ENCODE measurements at places on chromosomes 5 and 9.
A peak's percentile ranks its signal among the peaks of the same experiment; 100 is the strongest.

DNA sequence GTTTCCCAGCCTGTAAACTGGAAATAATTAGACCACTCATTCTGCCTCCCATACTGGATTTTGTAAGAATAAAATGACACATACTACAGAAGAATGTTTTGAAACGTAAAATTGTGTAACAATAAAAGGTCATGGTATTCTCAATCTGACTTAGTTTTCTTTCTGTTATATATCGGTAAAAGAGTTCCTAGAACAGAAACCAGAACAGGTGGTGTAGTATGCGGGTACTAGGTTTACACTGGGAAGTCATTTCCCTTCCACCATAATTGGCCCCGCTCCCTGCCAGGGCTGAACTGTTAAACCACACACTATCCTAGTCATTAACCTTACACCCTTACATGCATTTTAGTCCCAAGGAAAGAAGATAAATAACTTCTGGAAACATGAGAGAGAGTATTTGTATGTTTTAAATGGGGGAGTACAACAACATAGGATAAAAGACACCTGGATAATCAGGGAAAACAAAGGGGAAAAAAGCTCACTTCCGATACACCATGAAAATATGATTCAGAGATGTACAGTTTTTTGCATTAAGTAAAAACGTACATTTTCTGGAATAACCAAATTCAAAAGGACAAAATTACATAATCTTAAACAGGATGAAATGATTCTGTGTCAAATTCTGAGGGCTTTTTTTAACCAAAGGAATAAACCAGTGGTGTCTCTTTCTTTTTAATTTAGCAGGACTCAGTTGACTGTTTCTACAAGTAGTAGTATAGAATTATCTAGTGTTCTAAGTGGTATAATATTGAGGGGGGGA, 199.7 kb downstream of the GLIS3 start:
- DNase-seq: no peak

- no peak for DNase-seq
Observed at GRCh38 chr5:159849437-159850083, 66.7 kb upstream of the ADRA1B start.

- no peak for DNase-seq
Observed at GRCh38 chr5:14405267-14405666, 176.3 kb upstream of the OTULINL start.

DNA sequence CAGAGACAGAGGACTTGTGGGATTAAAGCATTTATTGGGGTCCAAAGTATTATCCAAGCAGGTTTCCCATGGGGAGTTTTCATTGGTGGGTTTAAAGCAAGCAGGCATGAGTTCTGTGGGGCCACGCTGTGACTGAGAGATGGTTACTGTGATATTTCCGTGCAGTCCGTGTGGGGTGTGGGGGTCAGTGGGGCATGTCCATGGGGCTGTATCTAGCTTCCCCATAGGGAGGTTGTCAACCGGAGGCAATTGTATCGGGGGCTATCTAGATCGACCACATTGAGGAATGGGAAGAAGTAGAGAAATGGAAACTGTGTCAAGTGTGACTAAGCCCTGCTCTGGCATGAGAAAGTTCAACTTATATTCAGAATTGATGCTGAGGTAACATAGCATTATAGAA, 7.1 kb upstream of the RPS23 start:
- no peak for DNase-seq

DNA sequence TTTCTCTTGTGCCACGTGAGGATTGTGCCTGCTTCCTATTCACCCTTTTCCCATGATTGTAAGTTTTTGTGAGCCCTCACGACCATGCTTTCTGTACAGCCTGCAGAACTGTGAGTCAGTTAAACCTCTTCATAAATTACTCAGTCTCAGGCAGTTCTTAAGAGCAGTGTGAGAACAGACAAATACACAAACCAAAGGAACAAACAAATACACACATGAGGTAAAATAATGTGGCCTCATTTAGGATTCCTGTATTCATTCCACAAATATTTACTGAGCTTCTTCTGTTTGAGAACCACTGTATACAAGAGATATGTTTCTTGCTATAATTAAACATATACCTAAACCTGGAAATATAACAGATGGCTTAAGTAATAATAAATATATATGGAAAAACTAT, 760.3 kb downstream of the CDH9 start:
- DNase-seq: no peak

DNA sequence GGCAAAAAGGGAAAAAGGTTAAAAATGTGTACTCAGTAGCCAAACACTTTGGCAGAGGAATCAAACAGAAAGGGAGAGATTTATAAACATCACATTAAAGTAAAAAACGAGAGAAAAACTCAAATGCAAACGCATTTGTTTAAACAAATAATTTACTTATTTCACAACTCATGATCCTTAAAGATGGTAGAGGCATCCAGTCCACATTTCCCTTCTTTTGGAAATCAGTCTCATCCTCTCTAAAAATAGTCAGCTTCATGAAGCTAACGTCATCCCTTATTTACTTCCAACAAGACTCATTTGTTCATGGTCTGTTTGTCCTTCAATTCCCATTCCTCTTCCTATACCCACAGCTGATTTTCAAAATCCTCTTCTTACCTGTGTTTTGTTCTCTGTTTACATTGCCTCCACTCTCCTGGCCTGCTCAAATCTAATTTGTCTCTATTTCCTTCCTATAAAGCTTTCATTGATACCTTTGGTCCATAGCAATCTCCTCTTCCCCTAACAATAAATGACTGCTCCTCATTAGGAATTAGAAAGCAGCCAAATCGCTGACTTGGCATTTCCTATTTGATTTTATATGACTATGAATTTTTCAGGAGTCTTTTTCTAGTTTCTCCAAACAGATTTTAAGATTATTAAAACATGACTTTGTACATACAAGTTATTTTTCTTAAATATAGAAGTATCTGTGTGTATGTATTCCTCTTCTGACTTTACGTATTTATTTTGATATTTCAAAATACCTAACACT, 805.3 kb downstream of the TLE1 start:
- DNase-seq: no peak

GRCh38 chr9:92133949-92134604, 18.9 kb upstream of the SPTLC1 start:
- peak; percentile 50 for DNase-seq

GRCh38 chr5:111603446-111603827, 91.1 kb upstream of the STARD4 start:
- no peak for DNase-seq

DNA sequence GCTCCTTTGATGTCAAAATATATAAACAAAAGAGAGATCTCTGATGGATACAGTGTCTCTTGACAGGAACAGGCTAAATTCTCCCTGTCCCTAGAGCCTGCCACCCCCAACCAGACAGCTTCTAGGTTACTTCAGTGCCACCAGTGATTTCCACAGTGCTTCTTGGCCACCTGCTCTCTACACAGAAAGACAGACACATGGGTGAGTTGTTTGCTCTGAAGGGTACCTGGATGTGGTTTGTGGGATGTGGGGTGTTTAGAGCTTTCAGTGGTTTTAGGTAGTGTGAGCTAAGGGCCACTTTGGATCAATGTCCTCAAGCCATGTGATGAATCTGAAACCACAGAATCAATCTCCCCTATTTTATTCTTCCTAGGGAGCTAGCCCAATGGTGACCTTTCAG, 125.4 kb downstream of the ANKRD18B start:
- no peak for DNase-seq

- DNase-seq: no peak
Observed at GRCh38 chr9:127233550-127233949, 31.0 kb upstream of the GARNL3 start.

- DNase-seq: peak; percentile 58
Observed at GRCh38 chr5:157172403-157172802, 6.3 kb upstream of the GARIN3 start.

DNA sequence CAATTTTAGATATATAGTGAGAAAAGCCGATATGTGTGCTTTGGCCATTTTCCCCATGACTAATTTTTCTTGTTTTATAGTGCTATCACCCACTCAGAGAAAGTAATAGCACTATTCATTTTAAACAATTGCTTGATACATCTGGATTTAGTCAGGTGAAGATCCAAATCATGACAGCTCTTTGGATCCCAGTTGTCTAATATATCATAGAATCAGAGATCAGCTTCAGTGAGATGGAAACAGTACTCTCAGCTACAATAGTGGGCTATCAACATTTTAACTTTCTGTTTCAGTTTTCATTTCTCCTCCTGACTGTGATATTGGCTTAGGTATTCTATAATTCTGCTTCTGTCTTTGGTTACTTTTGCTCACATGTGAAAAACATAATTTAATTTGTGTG, 38.7 kb downstream of the VCAN start:
- no peak for DNase-seq

DNA sequence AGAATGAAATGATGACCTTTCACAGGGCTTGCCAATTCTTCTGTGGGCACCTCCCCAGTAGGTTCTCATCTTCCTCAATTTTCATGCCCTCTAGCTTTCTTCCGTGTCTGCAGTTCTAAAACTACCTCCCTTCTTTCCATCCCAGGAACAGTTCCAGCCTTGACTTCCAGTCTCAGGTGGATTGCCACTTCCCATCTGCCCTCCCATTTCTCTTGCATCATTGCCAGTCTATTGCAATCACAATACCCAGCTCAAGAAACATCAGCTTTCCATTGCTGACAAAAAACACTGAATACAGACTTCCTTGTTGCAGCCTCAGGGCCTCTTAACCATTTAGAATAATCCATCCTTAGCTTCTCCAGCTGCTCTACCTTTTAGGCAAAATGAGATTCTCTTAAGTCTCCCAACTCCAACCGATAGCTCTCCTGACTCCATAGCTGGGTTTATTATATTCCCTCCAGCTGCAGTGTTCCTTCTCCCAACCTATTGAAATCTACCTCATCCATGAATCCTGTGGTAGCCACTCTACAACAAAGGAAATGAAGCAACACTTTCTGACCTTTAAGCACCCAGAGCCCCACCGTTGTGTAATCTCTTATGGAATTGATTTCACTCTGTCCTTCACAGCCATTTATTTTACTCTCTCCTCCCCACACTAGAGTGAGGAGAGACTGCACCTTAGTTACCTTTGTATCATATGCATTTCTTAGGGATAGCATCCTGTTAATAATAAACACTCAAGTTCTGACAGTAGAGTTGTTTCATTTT, 75.6 kb upstream of the PCA3 start:
- DNase-seq: no peak

DNA sequence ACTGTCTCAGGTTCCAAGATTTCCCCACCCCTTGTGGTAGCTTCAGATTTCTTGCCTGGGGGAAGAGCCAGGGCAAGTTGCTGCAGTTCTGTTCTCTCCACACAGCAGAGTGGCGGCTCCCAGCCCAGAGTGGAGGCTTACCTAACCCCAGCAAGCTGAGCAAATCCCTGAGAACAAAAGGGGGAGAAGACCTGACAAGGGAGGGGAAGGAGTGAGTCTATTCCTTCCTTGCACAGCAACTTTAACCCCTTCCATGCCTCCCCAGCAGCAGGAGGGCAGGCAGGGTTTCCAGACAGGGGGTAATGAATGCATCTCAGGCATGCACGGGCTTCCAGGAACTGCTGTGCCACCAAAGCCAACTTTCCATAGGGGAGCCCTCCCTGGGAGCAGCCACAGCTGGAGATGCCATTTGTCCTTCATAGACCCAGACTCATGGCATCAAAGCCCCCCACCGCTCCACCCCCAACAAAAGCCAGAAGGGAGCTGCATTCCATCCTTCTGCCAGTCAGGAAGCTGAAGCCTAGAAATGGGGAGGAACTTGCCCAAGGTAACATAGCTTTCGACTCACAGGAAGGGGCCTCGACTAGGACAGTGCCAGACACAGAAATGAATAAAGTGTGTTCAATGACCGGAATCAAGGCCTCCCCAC, 28.8 kb upstream of the FAT2 start:
- DNase-seq: no peak

DNA sequence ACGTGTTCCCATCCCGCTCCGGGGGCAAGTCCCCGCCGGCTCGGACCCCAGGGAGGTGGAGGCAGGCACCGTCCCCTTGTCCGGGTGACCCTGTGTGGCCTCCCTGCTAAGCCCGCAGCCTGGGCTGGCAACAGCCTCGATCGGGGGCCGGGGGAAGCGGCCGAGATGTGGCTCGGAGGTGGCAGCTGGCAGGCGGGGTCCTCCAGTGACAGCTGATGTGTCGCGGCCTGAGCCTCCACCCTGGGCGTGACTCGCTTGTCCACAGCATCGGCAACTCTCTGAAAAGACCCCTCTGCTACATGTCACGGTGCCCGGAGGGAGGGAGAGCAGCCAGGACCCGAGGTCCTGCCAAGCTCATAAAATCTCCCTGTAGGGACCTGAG, 124.8 kb upstream of the IRX4 start:
- no peak for DNase-seq

- no peak for DNase-seq
Observed at GRCh38 chr9:124410321-124410913, 4.8 kb downstream of the PSMB7 start.

DNA sequence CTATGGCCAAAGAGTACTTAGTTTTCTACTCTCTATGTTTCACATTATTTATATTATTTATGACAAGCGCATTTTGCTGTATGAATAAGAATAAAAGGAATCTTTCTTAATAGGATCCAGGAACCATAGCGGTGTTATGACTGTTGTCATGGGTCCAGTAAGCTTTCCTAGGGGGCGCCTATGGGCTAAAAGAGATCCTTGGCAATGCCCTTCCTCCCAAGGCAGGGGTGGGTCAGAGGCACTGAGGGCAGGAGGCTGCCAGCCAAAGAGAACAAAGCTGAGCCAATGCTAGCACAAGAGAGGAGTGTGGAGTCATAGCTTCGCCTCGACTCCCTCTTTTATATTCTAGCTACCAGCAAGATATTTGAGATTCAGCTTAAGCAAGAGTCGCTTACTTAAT, 98.4 kb upstream of the GNAQ start:
- DNase-seq: no peak

DNA sequence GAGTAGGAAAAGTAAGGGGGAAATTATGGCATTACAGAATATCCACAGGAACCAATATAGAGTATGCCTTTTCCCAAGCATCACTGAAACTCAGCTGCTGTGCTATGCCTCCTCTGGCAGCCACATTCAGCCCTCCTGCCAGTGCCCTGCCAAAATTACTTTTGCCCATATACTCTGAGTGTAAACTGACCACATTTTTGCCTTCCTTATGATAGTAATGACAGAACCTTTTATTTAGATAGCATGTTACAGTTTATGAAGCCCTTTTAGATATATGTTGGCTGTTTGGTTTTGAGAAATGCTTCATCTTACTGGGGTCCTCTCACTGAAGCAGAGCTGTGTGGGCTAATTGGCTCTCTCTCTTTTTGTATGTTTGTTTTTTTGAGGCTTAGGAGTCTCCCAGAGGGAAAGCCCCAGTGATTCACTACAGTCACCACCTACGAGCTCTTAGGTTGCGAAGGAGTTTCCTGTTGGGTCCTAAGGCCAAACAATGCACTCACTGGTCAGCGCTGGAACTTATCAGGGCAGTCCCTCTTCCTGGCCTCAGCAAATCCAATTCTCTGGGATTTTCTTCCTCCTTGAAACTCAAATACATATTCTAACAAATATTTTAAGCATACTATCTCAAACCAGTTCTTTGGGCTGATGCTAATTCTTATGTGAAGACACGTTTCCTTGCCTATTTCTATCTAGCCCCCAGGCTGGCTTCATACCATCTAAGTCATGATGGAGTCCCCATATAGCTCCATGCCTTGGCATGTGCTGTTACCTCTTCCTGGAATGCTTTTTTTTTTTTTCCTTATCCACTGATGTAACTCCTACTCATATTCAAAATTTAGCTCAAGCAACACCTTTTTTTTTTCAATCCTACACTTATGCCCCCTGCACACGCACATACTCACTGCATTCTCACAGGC, 3.7 kb downstream of the PHF24 start:
- DNase-seq: no peak
